ENCODE measurements at places on chromosomes 3 and 15. TPM values are rescaled to one million over a fixed set of nuclear protein-coding genes. Genes with fewer than 3 reads are reported as not detected.

The TMEM207 gene
- not detected for total RNA-seq

The GOLGA6D gene
- not detected for total RNA-seq

The KLHL40 gene
- total RNA-seq: not detected

The DNAH12 gene
- under 0.01 TPM for total RNA-seq

The CEP19 gene
- 3.6 TPM for total RNA-seq

The MORC1 gene
- total RNA-seq: not detected

The SOX2 gene
- not detected for total RNA-seq

The NMB gene
- total RNA-seq: 8.5 TPM
